ENCODE measurements at places on chromosomes 4 and X.

GRCh38 chr4:34636623-34637022, 1607.7 kb downstream of the ARAP2 start:
- DNase-seq: no peak

GRCh38 chr4:95959182-95959581, 119.3 kb downstream of the PDHA2 start:
- no peak for DNase-seq

GRCh38 chr4:122212880-122213279, 60.7 kb downstream of the BLTP1 start:
- no peak for DNase-seq

DNA sequence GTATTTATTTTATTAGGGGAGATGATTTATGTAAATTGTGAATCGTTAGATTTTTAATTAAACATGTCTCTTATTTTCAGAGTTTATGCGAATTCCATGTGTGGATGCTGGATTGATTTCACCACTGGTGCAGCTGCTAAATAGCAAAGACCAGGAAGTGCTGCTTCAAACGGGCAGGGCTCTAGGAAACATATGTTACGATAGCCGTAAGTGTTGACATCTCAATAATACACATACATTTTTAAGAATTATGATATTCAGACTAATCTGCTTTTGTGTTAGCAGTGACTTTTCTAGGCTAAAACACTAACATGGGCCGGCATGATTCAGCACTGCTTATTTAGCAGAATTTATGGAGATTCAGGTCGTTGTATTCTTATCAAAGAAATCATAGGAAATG, 91.2 kb downstream of the RAP1GDS1 start:
- DNase-seq: no peak

DNA sequence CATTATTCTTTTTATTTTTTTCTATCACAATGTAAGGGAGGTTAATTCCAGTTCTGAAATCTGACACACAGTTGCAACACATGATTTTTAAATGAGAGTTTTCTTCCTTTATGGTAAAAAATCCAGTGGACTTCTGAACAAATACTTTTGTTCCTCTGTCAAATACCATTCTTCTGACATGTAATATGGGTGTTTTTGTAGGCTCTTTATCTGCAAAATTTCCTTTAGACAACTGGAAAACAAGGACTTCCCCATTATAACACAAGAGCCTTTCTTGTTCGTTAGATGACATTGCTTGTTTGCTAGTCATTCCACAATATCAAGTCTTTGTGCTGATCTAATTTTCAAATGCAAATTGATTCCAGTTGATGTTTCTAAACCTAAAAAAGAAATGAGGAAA, 7.7 kb downstream of the FANCB start:
- peak; percentile 12 for DNase-seq

DNA sequence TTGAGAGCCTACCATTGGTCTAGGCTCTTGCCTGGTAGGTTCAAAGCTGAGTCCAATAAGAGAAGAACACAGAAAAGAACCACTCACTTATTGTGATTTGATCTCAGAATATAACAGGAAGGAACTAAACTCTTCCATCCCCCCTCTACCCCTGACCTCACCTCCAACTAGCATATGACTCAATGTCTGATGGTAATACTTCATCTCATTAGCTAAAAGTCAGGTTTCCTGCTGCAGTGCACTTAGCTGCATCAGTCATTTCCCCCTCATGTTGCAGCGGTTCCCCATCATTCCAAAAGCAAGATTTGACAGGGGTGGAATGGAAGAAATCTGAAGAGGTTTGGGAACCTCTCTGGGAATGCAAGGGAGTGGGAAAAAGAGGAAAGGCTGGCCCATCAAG, 289.5 kb downstream of the SMARCA1 start:
- no peak for DNase-seq

- DNase-seq: no peak
These were observed 11.9 kb upstream of the ZNF157 start for GRCh38 chrX:47358387-47359065.

DNA sequence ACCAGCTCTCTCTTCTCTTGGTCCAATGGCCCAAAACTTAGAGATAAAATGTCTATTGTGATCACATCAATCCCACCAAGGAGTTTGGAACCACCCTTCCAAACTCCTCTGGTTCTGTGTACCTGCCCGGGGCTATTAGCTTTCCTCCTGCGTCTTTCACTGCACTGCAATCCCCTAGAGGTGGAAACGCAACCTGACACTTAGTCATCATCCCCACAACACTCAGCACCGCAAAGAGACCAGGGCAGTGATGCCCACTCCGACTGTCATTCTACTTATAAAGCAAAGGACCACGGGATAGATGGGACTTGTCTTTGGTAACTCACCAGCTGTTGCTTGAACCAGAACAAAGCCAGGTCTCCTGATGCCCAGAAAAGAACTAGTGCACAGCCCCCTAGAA, 22.0 kb downstream of the AFAP1 start:
- DNase-seq: no peak

GRCh38 chr4:94452476-94453371, 982 bp downstream of the PDLIM5 start:
- DNase-seq: peak; percentile 35

DNA sequence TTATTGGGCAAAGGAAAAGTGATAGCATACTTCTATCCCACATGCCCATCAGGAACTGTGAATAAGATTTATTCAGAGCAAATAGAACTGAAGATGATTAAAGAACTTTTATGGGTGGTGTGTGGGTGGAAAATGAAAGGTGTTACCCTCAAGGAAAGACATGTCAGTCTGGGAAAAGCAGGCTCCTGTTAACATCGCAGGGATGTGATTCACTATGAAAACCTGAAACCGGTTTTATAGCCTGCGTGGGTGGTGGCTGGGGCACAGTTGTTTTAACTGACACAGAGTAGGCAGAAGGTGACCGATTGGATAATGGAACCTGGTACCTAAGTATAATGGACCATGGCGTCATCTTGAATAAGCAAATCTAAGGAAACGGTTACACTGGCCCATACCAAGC, 61.3 kb upstream of the CASK start:
- no peak for DNase-seq

GRCh38 chr4:138948918-138949317, 66.7 kb upstream of the NOCT start:
- DNase-seq: no peak

DNA sequence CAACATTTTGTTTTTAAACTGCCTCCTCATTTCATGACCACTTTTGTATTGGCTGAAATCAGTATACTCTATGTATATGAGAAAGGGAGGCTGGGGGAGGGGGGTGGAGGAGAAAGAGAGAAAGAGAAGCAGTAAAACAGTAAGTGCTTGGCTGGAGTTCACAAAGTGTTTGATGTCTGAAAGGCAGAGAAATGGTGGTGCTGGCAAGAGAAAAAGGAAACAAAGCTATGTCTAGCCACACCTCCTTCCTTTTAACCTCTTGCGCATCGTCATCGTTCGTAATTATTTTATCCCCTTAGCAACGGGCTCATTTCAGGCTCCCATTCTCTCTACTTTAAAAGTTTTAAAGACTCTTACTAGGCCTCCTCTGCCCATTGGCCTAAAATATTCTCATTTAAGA, 25.6 kb downstream of the RPA4 start:
- no peak for DNase-seq

- no peak for DNase-seq
These were observed 157.9 kb downstream of the GBA3 start for GRCh38 chr4:22850630-22851029.

DNA sequence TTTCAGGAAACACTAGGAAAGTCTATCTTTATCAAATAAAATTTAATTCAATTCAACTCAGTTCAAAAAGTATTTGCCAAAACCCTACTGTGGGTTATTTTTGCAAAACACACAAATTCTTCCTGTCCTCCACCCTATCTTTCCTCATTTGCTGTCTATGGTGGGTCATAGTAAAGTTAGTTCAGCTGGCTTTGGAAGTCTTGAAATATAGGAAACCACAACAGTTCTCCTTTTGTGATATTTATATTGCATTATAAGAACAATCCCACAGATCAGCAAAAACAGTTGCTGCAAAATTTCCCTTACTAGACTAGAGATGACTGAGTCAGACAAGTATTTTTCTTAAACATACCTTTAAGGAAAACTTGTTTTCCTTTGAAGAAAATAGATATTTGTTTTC, 22.2 kb downstream of the CYBB start:
- DNase-seq: no peak

GRCh38 chr4:54213761-54214160, 15.3 kb upstream of the PDGFRA start:
- no peak for DNase-seq

- DNase-seq: no peak
These were observed 534.9 kb upstream of the FMR1 start for GRCh38 chrX:147376601-147377422.

GRCh38 chrX:519741-520140, 110.8 kb upstream of the SHOX start:
- DNase-seq: no peak

GRCh38 chr4:16617435-16617834, 281.0 kb downstream of the LDB2 start:
- no peak for DNase-seq

DNA sequence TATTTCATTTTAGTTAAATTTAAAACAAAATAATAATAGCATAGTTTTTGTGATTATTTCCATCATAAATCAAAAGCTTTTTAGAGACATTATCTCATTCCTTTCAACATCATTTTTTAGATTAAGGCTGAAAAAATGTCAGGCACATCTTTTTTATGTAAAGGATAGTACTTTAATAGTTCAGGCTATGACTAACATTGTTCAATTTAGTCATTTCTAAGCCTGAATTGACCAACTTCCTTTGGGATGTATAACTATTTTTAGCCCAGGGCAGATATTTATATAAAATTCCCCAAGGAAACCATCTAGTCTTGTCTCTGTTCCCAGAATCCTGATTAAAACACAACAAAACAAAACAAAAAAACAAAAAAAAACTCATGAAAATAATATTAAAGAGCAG, 145.6 kb upstream of the PCDH18 start:
- DNase-seq: peak; percentile 60

DNA sequence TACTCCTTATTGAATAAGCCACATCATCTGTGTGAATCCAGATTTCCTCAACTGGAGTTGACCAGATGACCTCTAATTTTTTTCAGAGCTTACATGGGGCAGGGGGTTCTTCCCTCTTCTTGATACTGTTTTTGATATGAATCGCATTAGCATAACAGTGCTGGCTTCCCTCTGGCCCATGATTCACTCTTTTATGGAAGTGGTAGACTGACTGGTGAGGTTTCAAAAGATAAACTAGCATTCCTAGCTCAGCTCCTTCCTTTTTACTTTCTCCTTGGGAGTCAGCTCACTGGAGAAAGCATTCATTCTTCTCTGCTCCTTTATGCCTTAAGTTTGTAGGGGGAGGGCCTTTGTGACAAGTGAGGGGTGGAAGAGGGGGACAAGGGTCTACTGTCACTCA, 161.0 kb upstream of the FGF13 start:
- DNase-seq: no peak

- peak; percentile 9 for DNase-seq
These were observed 25.8 kb downstream of the OTUD6A start for GRCh38 chrX:70087857-70088630.

- DNase-seq: no peak
These were observed 1005.5 kb upstream of the GRID2 start for GRCh38 chr4:91298156-91298700.

GRCh38 chr4:186831574-186831973, 107.9 kb upstream of the FAT1 start:
- no peak for DNase-seq

- no peak for DNase-seq
These were observed 21.7 kb upstream of the EGFL6 start for GRCh38 chrX:13547671-13548070.

DNA sequence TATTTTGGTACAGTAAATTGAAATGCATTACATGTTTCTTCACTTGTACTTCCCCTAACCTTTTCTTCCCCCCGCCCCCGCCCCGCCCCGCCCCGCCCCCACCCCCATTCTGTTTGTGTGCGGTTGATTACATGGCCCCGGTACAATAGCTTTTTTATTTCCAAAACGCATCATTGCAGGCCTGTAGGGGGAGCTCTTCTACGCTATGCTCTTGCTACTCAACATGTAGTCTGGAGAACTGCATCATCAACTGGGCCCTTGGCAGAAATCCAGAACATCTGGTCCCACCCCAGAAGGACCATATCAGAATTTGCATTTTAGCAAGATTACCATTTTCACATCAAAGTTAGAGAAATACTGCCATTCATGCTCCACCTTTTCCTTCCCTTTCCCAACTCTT, 333.3 kb upstream of the DDX53 start:
- no peak for DNase-seq

DNA sequence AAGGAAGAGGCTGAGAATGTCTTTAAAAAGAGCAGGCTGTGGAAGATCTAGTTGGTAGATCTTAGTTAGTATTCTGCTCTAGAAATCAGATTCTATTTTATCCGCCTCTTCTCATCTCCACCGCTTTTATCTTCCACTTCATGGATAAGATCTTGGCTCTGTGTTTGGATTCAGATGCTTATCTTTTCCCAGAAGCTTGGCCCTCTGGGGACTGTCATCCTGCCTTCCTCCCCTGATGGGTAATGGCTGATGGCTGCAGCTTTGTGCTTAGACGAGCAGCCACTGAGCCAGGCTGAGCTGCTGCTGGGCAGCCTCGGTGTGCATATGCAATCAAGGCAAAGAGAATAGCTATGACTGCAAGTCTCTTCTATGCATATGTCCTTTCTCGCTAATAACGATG, 23.5 kb downstream of the TRIML1 start:
- DNase-seq: no peak

DNA sequence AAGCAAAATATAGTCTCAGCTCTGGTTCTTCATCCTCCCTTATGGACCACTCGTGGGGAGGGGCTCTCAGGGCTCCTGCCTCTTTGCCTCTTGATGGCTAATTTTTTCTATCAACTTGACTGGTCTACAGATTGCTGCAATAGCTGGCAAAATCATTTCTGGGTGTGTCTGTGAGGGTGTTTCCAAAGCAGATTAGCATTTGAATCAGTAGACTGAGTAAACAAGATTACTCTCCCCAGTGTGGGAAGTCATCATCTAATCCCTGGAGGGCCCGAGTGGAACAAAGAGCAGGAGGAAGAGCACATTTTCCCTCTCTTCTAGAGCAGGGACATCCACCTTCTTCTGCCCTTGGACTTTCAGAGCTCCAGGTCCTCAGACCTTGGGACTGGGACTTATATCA, 153.5 kb downstream of the STK32B start:
- no peak for DNase-seq

- DNase-seq: no peak
These were observed 6.2 kb downstream of the NAT8L start for GRCh38 chr4:2065106-2065930.

GRCh38 chr4:37715889-37716402, 29.8 kb upstream of the RELL1 start:
- no peak for DNase-seq

DNA sequence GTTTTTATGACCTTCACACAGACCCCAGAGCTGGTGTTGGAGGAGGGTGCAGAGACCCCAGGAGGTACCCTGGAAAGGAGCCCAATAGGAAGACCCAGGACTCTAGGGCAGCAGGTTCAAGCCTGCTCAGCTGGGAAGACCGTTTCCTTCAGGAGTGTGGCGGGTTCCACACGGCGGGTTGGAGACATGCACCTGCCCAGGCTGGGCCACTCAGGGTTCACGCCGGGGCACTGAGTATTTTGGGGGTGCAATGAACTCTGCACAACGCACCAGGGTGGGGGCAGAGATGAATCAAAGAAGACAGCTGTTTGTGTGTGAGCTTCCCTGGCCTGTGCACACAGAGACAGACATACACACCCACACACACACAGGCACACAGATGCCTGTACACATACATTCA, 52.5 kb upstream of the PPP2R3B start:
- DNase-seq: no peak
